GM12878 (cell line): ENCODE measurements at places on chromosomes 3 and 15. TPM values are rescaled to one million over a fixed set of nuclear protein-coding genes. Genes with fewer than 3 reads are reported as not detected.

The OR5H6 gene
- not detected in 2 replicates for total RNA-seq

The P2RY1 gene
- total RNA-seq, result 3.1 and 3.3 TPM in 2 replicates

The LRRC31 gene
- not detected in 2 replicates for total RNA-seq

The RPS17 gene
- total RNA-seq, result 2,781 and 2,861 TPM in 2 replicates

The ARPIN gene
- total RNA-seq, result not detected in 2 replicates

The IL1RAP gene
- total RNA-seq, result 0.21 and 0.44 TPM in 2 replicates

The CCR9 gene
- total RNA-seq, result 1.8 and 2.3 TPM in 2 replicates

DNA sequence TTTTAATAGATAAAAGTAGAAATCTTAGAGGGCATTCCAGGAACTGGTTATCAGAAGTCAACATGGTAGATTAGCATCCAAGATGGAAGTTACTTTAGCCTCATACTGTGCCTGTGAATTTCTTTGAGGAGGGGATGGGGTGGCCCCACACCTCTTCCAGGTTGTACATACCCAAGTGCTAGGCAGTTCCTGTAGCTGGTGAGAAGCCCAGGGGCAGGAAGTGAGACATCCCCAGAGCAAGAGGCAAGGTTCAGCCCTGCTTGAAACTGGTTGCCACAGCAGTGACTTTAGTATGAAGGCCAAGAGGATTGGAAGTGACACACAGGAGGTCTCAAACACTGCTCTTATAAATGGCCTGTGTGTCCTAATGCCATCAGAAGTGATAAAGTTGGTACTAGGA, 11.9 kb downstream of the GTPBP8 start:
- no peak for DNase-seq

DNA sequence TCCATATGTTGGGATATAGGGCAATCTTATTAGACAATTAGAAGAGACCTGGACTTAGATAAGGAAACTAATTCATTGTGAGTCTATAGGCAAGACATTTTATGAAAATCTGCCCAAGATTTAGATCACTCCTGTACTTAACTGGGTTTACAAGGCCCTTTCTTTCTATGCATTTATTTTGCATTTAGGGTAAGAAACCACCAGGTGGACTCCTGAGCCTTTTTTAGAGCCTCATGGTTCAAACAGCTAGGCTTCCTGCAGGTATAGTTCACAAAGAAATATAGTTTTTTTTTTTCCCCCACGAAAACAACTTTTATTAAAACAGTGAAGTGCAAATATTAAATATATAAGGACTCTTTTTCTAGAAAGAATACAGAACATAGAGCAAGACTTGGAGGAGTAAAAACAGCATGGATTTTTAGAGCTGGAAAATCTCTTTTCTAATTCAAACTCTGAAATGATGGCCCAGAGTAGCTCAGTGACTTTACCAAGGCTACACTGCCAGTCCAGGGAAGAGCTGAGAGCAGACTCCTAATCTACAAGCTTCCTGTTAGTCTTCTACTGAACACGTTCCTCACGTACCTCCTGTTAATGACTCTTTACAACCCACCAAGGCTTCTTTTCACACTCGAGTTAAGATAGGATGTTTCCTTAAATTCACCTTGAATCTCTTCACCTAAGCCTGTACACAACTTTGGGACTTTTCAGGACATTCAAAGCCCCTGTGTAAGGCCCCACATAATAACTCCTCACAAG, 400.9 kb upstream of the ATP11B start:
- no peak for DNase-seq

DNA sequence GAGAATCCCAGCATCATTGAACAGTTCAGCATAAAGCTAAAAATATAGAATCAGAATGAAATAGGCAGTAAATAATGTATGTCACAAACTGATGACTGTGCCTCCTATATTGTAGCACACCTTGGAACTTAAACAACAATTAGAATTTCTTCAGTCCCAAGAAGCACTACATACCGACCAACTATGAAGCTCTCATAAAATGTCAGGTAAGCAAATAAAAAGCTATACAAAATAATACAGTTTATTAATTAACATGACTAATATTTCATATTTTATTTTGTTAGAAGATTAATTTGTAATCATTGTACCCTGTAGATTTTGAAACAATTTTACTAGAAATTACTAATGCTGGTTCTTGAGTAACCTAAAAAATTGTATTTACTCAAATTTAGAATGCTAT, 85.1 kb upstream of the GK5 start:
- DNase-seq, result no peak

DNA sequence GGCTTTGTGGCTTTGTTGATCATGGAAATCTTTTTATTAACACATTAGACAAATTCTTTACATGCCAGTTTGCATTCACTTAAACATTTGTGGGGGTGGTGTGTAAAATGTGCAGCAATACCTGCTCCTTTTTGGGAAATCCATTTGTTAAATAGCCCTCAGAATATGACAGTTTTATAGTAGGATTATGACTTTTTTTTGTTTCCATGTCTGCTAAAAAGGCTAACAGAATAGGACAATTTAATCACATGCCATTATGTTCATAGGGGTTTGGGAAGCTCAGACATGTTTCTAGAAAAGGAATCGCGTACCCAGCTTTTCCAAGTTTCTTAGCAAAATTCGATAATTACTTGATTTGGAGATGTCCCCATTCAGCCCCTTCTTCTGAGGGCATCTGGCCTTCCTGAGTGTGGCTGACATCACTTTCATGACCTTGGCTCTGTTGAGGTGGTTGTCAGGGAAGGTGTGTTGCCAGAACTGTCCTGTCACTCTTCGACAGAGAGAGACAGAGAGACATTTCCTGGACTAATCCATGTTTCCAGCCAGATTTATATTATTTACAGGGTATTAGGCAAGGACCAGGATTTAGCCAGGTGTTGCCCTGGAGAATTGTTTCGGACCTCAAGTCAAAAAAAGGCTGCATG, 126.4 kb downstream of the PTPRG start:
- no peak for DNase-seq

GRCh38 chr3:13869761-13870343, 10.0 kb downstream of the WNT7A start:
- no peak for DNase-seq

- no peak for DNase-seq
Measured at GRCh38 chr3:30915782-30916181, 21.3 kb upstream of the GADL1 start.

- DNase-seq, result no peak
Measured at GRCh38 chr3:98670020-98670419, 76.6 kb upstream of the CPOX start.

GRCh38 chr15:99283717-99284116, 32.4 kb downstream of the LRRC28 start:
- no peak for DNase-seq

DNA sequence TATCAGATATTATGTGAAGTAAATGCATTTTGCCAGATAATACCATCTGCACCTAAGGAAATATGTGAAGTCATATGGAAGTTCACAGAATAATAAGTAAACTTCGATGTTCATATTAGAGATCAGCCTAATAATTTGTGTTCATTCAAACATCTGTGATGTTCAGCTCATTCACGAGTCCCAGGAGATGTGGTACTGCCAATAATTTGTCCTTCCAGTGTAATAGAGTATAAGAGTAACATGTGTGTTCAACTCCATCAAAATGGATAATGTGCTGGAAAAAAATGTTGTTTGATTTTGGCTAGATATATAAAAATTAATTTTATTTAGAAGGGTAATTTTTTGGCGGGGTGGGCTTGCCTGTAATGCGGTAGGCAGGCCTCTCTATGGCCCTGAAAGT, 75.4 kb upstream of the ARL6 start:
- no peak for DNase-seq

DNA sequence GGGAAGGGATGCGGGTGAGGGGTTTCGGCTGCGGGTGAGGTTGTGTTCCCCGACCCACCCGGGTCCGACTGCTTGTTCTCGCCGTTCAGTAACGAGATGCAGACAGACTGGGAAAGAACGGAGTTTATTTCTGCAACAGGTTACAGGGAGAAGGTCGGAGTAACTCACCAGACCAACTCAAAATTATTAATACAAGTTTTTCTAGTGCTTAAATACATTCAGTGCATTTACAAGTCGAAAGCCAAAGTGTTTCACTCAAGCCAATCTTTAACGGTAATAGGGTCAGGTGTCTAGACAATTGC, 492 bp upstream of the HIGD1A start:
- DNase-seq, result no peak

- no peak for DNase-seq
Measured at GRCh38 chr3:176349706-176350105, 847.6 kb downstream of the TBL1XR1 start.

- no peak for DNase-seq
Measured at GRCh38 chr3:69052472-69052898, 352 bp upstream of the TMF1 start.

DNA sequence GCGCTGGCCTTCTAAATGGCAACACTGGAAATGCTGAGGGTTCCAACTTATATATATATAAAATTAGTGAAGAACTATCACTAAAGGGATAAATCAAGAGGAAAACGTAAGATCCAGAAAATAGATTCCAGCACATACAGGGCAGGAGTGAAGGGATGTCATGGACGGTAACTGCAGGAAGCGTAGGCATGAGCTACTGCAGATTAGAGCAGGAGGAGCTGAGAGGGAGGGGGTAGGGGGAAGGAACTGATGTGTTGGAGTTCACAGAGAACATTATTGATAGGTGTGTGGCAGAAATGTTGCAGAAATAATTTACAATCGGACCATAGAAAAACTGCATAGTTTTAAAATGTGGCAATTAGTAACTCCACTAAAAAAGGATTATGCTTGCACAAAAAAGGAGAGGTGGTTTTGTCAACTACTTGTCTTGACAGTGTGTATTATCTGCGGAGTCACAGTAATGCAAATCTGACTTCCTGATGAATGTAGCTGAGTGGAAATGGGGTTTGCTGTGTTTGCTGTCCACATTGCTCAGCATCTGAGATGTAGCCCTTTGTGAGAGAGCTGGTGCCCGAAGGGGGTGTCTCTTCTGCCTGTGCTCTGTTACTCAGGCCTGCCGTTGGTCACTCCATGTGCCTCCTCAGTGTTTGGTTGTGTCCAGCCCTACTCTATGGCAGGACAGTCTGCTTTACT, 61.2 kb downstream of the PAK2 start:
- no peak for DNase-seq

DNA sequence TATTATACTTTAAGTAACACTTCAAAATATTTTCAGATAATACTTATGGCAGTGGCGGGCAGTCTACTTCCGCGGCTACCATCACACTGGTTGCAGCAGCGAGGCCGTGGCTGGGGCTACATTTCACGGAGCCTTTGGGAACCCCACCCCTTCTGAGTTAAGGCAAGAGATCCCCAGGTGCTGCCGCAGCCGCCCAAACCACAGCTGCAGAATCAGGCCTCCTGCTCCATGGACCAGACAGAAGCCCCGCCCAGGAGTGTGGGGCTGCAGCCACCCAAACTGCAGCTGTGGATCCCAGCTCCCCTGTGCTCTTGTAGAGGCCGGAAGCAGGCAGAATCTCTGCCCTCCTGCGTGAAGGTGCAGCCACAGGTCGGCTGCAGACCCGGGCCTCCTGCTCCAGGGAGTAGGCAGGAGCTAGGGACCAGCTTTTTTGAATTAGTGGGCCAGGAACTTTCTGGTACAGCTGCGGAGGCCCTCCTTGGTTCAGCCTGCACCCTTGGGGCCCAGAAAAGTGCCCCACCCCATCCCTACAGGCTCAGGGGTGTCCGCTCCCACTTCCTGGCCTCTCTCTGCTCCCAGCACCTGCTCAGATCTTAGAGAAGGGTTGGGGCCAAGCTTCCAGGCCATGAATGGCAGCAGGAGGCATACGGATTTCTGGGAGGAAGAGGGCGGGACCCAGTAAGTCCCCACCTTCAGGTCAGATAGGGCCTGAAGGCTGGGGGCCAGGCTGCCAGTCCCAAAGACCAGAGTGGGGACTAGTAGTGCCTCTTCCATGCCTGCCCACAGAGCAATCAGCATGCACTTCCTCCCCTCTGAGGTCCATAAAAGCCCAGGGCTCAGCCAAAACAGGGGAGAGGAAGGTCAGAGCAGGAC, 1188.8 kb upstream of the CADM2 start:
- DNase-seq, result no peak

DNA sequence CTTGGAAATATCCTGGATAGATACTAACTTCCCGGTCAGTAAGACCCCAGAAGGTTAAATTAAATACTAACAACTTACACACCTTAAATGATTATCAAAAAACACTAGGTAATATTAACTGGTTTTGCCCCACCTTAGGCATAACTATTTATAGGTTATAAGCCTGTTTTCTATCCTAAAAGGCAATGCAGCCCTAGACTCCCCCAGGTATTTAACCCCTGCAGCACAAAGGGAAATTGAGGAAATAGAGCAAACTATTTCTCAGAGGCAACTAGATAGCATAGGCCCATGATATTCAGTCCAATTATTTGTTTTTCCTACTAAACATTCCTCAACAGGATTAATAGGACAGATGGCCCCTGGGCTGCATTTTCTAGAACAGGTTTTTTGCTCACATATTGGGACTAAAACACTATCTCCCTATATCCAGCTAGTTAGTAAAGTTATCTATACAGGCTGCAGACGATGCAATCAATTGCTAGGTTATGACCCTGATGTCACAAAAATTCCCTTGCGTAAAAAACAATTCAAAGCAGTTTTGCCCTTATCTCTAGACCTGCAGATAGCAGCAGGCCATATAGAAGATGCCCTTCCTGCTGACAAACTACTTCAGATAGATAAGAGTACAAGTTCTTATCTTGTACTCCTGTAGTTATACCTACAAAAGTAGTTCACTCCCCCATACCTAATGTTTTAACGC, 221.3 kb downstream of the DTWD1 start:
- no peak for DNase-seq

DNA sequence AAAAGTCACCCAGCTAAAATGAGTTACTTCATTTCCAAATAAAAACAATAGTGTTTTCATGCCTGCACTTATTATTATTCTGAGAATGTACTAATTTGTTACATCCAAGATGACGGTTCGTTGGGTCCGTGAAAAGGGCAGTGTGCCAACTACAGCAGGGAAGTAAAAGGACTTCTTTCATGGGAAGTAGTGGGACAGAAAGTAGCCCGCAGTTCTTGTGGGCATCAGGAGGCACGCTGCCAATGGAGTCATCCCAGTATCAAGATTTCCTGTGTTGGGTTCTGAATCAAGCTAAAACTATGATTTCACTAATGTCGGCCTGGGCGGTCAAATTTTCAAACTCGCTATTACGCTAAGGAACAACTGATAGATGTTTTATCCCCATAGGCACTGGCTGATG, 254.5 kb upstream of the SOX2 start:
- no peak for DNase-seq

DNA sequence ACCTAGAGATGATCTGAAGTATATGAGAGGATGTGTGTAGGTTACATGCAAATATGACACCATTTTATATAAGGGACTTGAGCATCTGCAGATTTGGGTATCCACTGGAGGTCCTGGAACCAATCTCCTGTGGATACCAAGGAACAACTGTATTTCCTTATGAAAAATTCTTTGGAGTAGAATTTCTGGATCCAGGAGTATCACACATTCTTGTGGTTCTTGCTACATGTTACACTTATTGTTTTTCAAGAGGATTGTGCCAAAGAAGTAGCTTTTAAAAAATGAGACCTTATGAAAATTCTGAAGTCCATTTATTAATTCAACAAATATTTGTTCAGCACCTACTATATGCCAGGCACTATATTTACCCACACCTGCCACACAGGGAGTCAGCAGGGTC, 15.7 kb upstream of the TBC1D23 start:
- DNase-seq, result no peak
